Endodermal cell (in vitro differentiated cells): ENCODE measurements at places on chromosomes 2 and 18.

DNA sequence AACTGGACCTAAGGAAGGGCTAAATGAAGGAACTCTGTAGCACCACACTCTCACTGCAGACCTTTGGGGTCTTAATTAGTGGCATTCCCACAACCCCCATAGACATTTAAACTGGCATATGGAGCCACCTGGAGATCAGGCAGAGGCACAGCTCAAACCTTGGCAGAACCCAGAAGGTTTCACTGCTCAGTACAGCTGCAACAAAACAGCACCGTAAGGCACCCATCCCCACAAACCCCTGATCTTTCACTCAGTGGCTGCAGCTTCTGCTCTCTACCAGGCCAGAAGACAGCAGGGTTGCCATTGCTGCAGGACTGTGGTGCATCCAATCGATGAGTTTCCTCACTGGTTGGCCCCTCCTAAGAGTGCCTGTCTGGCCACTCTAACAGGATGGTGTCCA, 361.6 kb upstream of the VRK2 start:
- no peaks in the 10 kb centered on the region for H3K36me3 ChIP-seq
- no peak overlapping the region for H3K4me3 ChIP-seq
- H3K27ac ChIP-seq, result no peak overlapping the region
- no peaks in the 10 kb centered on the region for H3K4me1 ChIP-seq

GRCh38 chr18:49967636-49968313, 154.4 kb upstream of the ACAA2 start:
- no peaks in the 10 kb centered on the region for H3K27me3 ChIP-seq
- H3K36me3 ChIP-seq, result no peaks in the 10 kb centered on the region
- H3K27ac ChIP-seq, result no peak overlapping the region
- H3K4me1 ChIP-seq, result peaks cover 25% of the 10 kb centered on the region
- DNase-seq, result no peak

DNA sequence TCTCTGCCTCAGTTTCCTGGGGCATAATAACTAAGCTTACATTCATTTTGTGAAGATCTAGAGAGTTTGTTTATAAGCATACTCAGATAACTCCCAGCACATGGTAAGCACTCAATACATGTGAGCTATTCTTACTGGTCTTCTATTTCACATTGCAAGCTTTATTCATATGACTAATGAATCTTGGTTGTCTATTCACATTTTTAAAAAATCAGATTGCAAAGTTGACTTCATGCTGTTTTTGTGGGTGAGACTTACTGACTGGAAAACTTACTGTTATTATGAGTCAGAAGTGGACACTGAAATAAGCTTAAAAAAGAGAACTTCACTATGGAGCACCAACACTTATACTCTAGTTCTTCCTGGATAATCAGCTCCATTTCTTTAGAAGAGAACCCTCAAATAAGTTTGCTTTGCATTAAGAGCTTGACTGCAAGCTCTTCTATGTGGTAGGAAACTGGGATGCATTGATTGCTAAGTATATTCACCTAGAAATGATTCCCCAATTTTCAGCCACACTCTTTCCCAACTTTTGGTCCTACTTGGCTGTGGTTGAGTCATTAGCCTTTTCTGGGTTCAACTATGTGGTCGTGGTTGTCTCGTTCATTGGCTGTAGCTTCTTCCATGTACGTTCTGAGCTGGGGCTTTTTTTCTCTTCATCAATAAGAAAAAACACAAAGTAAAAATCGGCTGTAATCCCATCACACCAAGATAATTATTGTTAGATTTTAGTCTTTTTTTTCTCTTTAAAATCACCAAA, 29.5 kb upstream of the RBMS1 start:
- H3K27ac ChIP-seq, result no peak overlapping the region
- no peak for DNase-seq
- no peaks in the 10 kb centered on the region for H3K27me3 ChIP-seq

GRCh38 chr2:22329211-22330154, 1055.5 kb upstream of the KLHL29 start:
- H3K27me3 ChIP-seq, result no peaks in the 10 kb centered on the region
- no peak overlapping the region for H3K4me3 ChIP-seq
- H3K4me1 ChIP-seq, result peaks cover 5% of the 10 kb centered on the region
- no peak overlapping the region for H3K27ac ChIP-seq
- H3K36me3 ChIP-seq, result no peaks in the 10 kb centered on the region

GRCh38 chr2:26144031-26144430, 28.9 kb upstream of the GAREM2 start:
- no peak overlapping the region for H3K27ac ChIP-seq
- no peaks in the 10 kb centered on the region for H3K27me3 ChIP-seq
- H3K4me3 ChIP-seq, result no peak overlapping the region
- DNase-seq, result no peak
- H3K4me1 ChIP-seq, result no peaks in the 10 kb centered on the region

- H3K4me1 ChIP-seq, result peaks cover 14% of the 10 kb centered on the region
- peaks cover 52% of the 10 kb centered on the region for H3K27me3 ChIP-seq
- H3K36me3 ChIP-seq, result no peaks in the 10 kb centered on the region
- no peak for DNase-seq
Measured at GRCh38 chr18:13450289-13451212, 232.0 kb downstream of the LDLRAD4 start.

DNA sequence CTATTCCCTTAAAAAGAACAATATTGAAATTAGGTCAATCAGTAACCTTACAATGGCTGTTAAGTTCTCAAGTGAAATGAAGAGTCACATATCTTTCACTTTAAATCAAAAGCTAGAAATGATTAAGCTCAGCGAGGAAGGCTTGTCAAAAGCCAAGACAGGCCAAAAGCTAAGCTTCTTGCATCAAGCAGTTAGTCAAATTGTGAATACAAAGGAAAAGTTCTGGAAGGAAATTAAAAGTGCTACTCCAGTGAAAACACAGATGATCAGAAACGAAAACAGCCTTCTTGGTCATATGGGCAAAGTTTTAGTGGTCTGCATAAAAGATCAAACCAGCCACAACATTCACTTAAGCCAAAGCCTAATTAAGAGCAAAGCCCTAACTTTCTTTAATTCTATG, 402.6 kb upstream of the ZEB2 start:
- DNase-seq, result no peak
- no peak overlapping the region for H3K27ac ChIP-seq
- H3K36me3 ChIP-seq, result no peaks in the 10 kb centered on the region
- H3K27me3 ChIP-seq, result no peaks in the 10 kb centered on the region
- no peak overlapping the region for H3K4me3 ChIP-seq
